T-cell (primary cell): ENCODE measurements at places on chromosomes 4 and X.

- DNase-seq, result no peak
Observed at GRCh38 chr4:162837679-162838078, 329.0 kb downstream of the NAF1 start.

DNA sequence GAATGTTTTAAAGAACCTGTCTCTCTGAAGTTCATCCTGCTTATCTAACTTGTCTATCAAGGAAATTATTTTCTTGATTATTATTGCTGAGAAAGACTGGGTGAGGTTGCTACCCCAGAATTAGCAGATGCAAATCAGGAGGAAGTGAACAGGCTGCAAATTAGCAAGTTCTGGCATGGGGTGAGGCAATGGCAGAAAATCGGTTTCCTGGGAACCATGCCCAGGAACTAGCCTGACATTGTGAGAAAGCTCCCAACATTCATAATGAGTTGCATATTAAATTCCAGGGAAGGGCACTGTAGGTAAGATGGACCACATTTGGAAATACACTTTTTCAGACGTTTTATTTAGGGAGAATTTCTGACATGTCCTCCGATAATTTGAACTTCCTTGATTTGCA lies 11.6 kb downstream of the ARSF start:
- DNase-seq, result no peak

DNA sequence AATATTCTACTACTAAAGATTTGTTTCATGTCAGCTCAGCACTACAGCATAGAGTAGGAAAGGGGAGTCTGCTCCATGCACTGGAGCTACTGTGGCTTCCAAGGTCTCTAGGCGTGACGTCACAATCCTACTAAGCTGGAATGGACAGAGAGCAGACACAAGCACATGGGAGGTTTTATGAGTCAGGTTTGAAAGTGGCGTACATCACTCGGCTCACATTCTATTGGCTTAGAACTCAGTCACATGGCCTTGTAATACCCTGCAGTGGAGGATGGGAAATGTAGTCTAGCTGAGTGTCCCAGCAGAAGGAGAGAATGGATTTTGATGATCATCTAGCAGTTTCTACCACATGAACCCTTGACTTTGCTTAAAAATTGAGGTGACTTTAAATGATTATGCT lies 624.8 kb upstream of the ATOH1 start:
- DNase-seq, result no peak

- no peak for DNase-seq
Observed at GRCh38 chr4:20084488-20084887, 167.2 kb upstream of the SLIT2 start.

DNA sequence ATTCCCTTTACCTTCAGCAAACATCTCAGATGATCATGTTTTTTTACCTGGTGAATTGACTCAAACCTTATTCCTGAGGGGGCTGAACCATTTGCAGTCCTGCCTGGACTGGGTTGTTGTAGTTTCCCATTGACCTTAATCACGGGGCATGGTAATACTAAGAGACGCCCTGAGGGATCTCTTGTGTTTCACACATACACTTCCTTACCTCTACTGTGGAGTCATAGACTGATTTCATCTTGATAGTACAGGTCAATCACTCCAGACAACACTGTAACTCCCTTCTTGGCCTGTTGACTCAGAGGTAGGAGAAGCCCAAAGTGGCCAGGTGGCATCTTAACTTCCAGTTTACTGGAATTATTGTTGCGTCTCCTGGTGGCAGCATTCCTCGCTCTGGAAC lies 1064.0 kb upstream of the PCDH10 start:
- no peak for DNase-seq

DNA sequence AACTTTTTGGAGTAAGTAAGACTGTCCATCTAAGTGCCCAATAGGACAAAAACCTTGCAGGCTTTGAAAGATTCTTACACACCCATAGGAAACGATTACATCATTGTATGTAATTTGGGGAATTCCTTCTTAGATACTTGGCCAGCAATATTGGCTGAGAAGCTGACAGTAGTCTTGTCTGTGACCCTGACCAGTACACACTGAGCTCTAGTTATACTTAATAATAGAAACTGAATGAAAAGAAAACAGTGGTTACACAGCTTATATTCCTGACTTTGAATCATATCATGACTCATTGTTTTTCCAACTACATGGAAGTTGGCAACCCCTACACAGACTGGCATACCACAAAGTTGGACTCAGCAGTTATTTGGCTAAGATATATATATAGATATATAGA lies 7.1 kb upstream of the TLR2 start:
- DNase-seq, result no peak

DNA sequence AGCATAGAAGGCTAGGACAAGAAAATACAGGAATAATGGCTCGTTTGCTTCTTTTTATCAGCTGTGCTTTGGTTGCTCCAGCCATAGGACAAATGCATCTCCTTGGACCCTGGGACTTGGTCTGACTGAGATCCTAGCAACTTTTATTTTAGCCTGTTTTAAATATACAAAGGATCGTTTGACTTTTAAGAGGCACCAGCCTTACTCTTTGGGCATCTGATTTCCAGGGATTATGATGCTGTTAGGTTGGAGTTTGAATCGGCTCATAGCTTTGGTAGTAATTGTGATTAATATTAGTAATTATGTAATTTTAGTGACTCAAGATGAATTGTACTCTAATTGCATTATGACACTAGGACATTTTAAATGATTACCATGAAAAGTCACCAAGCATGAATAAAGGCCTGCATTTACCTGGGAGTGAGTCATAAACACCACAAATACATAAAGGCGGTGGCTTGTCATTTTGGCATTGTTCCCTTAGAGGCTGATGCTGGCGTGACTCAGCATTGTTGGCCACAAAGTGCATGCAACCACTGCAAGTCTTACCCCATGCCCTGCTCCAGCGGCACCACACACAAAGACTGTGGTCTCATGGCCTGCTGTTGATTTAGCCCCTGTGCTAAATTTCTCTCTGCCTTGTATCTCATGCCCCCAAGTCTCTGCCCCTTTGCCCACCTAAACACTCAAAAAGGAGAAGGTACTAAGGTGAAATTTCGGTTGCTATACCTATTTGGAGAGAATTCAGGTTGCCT lies 12.4 kb downstream of the GPAT3 start:
- DNase-seq, result peak; percentile 8

DNA sequence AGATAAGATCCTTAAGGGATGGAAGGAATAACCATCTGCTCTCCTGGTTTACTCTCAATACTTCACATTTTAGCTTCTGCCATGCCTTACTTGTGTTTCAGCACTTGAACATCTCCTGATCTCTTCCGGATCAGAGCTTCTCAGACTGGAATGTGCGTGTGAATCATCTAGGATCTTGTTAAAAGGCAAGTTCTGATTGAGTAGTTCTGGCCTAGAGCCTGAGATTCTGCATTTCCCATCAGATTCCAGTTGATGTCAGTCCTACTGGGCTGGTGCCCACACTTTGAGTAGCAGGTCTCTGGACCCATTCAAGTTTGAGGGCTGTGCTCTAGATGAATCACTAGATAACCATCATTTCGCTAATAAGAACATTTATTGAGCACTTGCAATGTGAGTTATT lies 20.0 kb downstream of the NDP start:
- DNase-seq, result no peak

GRCh38 chr4:174928174-174928573 lies 10.0 kb downstream of the ADAM29 start:
- DNase-seq, result no peak

GRCh38 chr4:10074076-10074766 lies 42.4 kb downstream of the WDR1 start:
- DNase-seq, result no peak

GRCh38 chr4:37994569-37994968 lies 34.4 kb downstream of the PTTG2 start:
- DNase-seq, result no peak

- no peak for DNase-seq
Observed at GRCh38 chr4:88219099-88219498, 60.7 kb upstream of the ABCG2 start.

GRCh38 chrX:110320381-110320987 lies 2.6 kb upstream of the AMMECR1 start:
- no peak for DNase-seq

DNA sequence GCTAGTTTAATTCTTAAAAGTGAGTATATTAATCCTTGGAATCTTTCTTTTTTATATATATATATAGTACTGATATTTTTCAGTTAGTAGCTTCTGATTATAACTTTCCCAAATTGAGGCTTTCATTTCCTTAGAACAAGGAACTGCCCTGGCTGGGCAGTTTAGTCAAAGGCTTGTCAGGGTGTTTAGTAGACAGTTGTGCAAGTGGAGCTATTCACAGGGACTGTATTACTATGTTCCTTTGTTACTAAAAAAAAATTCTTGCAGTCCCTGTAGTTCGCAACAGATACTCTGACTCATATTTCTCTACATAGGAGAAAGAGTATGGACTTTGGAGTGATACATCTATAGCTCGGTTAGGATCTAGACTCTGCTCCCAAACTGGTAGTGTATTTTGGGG lies 20.8 kb downstream of the USO1 start:
- DNase-seq, result no peak

DNA sequence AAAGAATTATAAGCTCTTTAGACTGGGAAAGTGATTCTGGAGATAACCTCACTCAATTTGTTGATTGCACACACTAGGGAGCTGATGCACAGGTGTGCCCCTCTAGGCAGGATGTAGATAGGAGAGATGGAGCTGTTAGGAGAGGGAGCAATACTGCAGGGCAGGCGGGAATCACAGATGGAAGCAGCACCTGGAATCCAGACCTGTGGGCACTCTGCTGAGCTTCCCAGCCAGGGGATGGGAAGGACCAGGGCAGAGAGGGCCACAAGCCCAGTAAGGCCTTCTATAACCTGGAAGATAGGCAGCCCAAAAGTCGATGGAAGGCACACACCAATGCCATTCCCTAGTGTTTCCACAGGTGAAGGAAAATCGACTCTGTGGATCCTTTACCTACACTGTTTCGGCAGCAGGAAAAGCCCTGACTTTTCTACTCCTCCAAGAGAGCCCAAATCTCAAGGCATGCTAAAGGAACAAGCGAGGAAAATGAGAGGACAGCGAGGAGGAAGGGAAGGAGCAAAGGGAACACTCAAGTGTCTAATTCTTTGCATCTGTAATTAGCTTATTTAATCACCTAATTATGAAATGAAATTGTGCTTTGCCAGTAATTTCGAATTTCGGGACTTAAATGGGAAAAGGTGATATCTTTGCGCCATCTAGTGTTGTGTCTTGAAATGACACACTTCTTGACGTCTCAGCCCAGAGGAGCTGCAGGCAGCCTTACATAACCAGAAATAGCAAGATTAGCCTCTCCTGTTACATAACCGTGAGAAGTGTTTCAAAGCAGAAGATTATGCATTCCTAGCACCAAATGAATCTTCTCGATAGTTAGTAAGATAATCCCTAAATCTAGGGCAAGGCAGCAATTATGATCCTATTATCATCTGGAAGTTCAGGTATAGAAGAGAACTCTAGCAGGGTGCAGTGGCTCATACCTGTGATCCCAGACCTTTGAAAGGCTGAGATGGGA lies 31.0 kb upstream of the TLR3 start:
- no peak for DNase-seq

DNA sequence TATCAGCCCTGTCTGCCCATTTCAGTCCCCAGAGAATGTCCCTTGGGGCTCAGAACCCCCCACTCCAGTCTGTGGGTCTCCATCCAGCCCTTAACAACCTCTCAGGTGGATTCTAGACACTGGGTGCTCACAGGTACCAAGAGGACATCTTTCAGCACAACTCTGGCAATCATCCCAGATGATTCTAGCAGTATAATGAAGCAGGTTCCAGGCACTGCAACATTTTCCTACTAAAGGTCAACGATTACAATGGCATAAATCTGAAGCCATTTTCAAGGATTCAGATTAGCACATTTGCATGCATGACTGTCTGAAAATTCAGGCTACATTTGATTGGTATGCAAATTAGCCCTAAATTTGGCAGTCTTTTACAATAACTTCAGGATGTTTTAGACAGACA lies 10.0 kb downstream of the SLC2A9 start:
- no peak for DNase-seq

GRCh38 chrX:131704136-131704695 lies 160.3 kb downstream of the OR13H1 start:
- no peak for DNase-seq

- no peak for DNase-seq
Observed at GRCh38 chrX:96611619-96612362, 72.9 kb upstream of the DIAPH2 start.

GRCh38 chrX:25873196-25873595 lies 264.9 kb upstream of the MAGEB18 start:
- no peak for DNase-seq

- DNase-seq, result no peak
Observed at GRCh38 chr4:153758136-153758535, 1.7 kb downstream of the RNF175 start.

GRCh38 chr4:185597532-185598188 lies 62.4 kb upstream of the PDLIM3 start:
- peak; percentile 48 for DNase-seq

DNA sequence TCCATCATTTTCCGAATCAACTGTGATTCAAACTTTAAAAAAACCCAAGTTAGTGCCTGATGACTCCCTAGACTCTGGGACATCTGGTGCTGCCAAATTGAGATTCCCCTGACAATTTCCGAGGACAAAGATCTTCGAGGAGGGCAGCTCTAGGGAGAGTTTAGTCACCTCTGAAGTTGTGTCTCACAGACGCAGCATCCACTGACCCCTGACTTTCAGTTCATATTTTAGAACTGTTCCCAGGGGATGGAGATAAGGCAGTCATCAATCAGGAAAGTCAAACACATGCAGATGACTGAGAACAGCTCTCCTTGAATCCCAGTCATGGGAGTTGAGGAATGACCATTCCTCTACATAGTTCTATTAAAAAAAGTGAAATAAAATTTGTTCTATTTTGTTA lies 643.9 kb downstream of the TRIML1 start:
- DNase-seq, result no peak

GRCh38 chr4:175703956-175704600 lies 108.0 kb downstream of the GPM6A start:
- no peak for DNase-seq

DNA sequence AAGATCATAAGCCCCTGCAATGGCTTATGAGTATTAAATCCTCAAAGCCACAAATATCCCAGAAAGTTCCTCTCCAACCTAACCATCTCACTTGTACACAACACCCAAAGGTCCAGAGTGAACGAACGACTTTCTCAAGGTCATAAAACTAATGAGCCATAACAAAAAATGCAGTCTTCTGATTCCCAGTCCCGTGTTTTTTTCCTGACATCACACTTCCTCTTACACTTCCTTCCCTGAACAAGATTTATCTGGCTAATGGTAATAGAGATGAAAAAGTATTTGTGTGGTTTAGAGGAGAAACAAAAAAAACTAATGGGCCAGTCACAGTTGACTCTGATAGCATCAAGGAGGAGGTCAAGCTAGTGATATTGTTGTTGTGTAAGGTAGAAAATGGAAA lies 99.5 kb upstream of the KLHL13 start:
- no peak for DNase-seq

GRCh38 chr4:32789026-32789608 lies 2068.9 kb downstream of the PCDH7 start:
- DNase-seq, result no peak

GRCh38 chrX:33149085-33149484 lies 62.3 kb downstream of the DMD start:
- no peak for DNase-seq

DNA sequence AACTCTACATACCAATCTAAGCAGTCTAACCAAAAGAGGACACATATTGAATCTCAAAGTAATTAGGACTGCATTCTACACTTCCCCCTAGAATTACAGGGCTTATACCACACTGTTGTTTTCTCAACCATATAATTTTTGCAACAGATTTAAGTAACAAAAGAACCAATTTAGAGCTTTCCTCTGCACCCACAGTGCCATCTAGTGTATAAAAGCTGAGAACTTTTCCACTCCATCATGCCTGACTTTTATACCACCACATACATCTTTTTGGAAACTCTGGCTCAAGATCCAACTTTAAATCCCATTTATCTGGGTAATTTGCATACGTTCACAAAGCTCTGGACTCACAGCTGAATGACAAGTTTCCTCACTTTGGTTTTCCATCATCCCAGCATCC lies 99.5 kb downstream of the EFHC2 start:
- DNase-seq, result no peak
